ENCODE measurements at places on chromosomes 5 and 9. TPM values are rescaled to one million over a fixed set of nuclear protein-coding genes. Genes with fewer than 3 reads are reported as not detected.
A peak's percentile ranks its signal among the peaks of the same experiment; 100 is the strongest.

DNA sequence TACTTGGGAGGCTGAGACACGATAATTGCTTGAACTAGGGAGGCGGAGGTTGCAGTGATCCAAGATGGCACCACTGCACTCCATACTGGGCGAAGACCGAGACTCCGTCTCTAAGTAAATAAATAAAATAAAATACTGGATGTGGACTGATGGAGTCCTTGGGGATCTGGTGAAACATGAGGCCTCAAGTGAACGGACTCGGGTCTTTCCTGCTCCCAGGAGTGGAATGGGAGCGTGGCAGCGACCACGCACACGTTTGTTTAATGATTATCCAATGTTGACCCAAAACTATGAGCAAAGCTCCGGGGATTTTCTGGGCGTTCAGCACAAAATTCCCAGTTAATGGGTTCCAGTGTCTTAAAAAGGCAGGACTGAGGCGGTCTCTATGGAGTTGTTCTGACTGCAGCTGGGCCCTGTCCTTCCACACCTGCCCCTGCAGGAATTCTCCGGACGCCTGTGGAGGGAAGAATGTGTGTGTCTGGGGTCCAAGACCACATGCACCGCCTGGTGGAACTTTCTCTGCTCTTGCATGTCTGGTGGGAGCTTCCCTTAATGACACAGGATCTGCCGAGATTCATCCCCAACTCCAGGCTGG, 26.6 kb downstream of the NEK6 start:
- no peak for DNase-seq

DNA sequence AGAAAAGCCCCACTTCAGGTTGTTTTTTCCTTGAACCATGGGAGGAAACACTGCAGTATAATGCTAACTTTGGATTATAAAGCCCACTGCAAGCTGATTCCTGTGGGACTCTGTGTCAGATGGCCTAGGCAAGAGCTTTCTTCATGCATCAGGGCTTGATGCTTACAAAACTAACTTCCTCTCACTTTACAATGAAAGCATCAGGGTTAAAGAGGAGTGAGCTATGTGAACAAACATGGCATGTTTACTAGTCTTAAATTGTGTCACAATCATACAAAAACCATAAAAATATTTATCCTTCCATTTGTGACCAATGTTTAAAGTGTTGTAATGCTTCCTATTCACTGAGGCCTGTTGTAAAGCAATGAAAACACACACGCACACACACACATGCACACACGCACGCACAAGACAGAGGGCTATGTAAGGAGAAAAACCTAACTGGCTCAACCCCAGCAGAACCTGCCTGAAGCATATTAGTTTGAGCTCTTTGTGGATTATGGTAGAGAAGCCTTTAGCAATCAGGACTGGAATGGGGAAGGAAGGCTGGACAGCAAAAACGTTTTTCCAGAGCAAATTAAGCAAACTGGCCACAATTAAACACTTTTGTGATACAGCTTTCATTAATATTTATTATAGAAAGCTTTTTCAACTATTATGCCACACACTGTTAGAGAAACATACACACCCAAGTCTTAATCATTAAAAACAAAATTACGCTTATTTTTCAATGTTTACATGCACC, 122.2 kb downstream of the AUH start:
- no peak for DNase-seq

DNA sequence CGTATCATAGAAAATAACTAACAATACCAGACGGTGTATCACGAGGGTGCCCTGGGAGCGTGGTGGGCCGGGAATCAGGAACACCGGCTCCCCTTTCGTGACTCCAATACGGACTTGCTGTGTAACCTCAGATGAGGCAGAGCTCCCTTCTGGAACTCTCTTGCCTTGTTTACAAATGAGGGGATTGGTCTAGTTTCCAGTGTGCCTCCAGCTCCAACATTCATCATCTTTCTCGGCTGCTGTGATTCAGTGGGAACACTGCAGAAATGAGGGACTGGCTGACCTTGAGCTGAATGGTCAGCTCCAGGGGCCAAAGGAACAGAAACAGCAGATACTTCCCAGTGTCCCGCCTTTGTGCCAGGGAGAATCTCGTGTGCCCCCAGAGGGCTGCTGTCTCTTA, 22.6 kb upstream of the TGFBI start:
- DNase-seq = peak; percentile 57

GRCh38 chr9:131735238-131736128, 4.4 kb downstream of the RAPGEF1 start:
- no peak for DNase-seq

Gene SPATA31A3
- total RNA-seq = not detected

- peak; percentile 83 for DNase-seq
Observed at GRCh38 chr9:4301971-4302427, 2.1 kb upstream of the GLIS3 start.

Gene PNPLA7
- total RNA-seq = 0.36 TPM

- no peak for DNase-seq
Observed at GRCh38 chr9:131743501-131743900, 3.6 kb upstream of the RAPGEF1 start.

- no peak for DNase-seq
Observed at GRCh38 chr9:101232405-101232977, 152.3 kb downstream of the BAAT start.

DNA sequence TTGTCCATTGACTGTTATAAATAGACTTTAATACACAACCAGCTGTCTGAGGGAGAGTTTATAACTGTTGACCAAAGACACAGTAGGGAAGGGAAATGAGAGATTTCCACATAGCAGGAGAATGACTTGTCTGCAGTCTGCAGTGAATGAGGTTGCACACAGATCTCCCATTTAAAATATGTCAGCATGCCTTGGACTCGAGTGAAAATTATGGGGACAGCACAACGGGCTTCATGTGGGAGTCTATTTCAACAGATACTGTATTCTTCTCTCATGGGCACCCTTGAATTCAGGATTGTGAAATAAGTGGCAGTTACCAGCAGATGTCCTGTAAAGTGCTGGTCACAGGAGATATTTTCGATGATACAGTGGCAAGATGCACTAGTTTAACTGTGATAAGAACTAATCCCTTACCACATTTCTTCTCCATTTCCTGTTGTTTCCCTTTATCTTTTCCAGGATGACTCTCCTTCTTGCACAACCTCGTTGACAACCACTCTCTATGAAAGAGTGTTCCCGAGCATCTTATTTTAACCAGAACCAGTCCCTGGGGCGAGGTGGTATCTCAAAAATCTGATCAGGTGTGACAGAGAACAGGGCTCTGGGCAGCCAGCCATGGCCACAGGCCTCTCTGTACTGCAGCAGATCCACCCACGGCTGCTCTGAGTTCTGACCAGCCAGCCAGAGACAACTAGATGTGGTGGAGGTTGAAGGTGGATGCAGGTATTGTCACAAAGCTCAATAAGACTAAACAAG, 51.5 kb upstream of the MAP3K1 start:
- peak; percentile 80 for DNase-seq
